ENCODE measurements at places on chromosomes 11 and 22.

GRCh38 chr11:23181022-23181807, 320.9 kb upstream of the CCDC179 start:
- DNase-seq = no peak

GRCh38 chr11:60064111-60064510, 7.6 kb downstream of the MS4A3 start:
- no peak for DNase-seq

GRCh38 chr11:63933459-63933858, 5.3 kb upstream of the NAA40 start:
- no peak for DNase-seq

DNA sequence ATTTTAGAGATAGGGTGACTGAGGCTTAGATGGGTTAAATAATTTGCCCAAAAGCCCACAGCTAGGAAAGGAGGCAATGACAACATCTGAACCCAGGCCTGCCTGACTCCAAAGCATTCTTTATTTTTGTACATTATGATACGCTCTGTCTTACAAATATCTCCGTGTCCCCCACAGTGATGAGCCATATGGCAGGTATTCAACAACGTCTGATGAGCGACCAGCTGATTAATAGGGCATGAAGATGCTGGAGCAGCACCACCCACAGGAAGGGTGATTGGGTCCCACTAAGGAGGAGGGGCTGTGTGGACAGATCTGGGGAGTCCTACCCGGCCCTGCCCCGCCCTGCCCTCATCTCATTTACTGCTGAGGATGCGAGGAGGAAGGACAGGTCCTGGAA, 380.6 kb downstream of the CADM1 start:
- no peak for DNase-seq

DNA sequence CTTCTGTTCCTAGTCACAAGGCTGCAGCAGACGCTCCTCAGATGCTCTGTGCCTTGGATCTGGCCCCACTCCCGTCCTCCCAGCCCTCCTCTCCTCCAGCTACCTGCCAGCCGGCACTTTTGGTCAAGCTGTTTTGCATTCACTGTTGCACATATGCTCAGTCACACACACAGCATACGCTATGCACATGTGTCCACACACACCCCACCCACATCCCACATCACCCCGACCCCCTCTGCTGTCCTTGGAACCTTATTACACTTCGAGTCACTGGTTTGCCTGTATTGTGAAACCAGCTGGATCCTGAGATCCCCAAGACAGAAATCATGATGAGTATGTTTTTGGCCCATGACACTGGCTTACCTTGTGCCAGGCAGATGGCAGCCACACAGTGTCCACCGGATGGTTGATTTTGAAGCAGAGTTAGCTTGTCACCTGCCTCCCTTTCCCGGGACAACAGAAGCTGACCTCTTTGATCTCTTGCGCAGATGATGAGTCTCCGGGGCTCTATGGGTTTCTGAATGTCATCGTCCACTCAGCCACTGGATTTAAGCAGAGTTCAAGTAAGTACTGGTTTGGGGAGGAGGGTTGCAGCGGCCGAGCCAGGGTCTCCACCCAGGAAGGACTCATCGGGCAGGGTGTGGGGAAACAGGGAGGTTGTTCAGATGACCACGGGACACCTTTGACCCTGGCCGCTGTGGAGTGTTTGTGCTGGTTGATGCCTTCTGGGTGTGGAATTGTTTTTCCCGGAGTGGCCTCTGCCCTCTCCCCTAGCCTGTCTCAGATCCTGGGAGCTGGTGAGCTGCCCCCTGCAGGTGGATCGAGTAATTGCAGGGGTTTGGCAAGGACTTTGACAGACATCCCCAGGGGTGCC, 109.8 kb downstream of the BCR start:
- peak; percentile 70 for DNase-seq

- no peak for DNase-seq
These were observed 9.8 kb upstream of the ELMOD1 start for GRCh38 chr11:107581147-107581546.

GRCh38 chr11:44192462-44193100, 97.1 kb downstream of the EXT2 start:
- no peak for DNase-seq

DNA sequence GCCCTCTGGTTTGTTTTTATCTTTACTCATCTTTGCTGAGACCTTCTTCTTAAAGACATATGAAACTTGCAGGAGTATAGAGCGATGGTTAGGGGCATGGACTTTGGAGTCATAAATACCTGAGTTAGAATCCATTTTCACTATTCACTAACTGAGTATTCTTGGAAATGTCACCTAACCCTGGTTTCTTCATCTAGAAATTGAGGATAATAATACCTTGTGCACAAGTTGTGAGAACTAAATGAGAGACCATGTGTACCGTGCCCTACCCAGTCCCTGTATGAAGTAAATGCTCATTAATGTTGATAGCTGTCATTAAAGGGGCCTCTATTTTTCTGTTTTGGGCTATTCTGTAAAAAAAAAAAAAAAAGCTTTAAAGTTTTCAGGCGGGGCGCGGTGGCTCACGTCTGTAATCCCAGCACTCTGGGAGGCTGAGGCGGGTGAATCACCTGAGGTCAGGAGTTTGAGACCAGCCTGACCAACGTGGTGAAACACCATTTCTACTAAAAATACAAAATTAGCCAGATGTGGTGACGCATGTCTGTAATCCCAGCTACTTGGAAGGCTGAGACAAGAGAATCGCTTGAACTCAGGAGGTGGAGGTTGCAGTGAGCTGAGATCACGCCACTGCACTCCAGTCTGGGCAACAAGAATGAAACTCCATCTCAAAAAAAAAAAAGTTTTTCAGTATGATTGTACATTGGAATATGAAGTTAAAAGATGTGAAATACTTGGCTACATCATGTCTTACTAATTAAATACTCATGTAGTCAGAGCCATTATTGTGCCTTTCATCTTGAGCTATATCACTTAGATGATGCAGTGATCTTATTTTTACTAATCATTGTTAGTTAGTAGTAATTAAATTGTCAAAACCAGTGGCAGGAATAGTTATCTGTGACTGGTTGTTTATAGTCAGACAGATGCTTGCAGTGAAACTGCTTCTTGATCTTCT, 95.0 kb downstream of the AMOTL1 start:
- DNase-seq = no peak

DNA sequence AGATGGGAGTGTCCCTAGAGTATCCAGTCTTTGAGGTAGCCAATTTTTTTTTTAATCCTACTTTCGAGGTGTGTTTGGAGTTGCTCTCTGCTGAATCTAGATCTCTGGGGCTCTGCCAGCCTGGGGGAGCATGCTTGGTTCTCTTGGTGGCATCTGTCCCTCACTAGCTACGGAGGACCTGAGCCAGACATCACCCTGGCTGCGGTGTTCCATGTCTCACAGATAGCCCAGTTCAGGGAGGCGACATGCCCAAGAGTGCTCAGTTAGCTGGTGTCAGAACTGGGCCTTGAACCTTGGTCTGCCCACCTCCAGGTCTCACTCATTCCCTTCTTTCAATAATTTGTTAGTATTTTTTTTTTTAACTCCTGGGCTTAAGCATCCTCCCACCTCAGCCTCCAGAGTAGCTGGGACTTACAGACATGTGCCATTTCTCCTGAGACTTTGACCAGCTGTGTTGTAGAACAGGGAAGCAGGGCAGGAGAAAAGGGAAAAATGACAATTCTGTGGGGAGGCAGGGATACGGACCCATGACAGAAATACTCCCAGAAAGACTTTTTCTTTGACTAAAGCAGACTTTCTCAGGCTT, 621 bp downstream of the HMOX1 start:
- no peak for DNase-seq

DNA sequence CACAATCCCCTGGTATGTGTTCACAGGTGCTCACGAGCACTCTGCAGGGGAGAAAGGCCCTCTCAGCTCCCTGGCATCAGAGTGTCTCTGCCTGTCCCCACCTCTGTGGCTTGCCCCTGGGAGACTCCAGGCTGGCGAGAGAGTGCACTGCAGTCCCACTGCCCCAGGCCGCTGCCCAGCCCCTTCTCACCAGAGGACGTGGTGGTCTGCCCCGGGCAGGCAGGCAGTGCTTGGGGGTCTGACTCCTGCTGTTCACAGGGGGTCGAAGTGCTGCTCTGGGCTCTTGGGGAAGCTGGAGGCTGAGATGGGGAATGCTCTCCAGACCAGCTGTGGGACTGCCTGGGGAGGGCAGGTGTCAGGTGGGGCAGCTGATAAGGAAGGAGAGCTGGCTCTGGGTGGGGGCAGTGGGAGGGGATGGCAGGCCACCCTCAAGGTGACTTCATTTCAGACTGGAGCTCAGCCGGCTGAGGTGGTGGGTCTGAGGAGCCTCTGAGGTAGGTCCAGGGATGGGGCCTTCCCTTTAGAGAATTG, 151.0 kb upstream of the B3GAT1 start:
- no peak for DNase-seq

GRCh38 chr22:27905653-27906052, 13.4 kb downstream of the PITPNB start:
- no peak for DNase-seq

- DNase-seq = no peak
These were observed 51.1 kb upstream of the LMO2 start for GRCh38 chr11:33942954-33943353.

GRCh38 chr11:65130631-65131416, 3.5 kb downstream of the SYVN1 start:
- no peak for DNase-seq

- DNase-seq = no peak
These were observed 50.7 kb downstream of the MICAL2 start for GRCh38 chr11:12161137-12161536.

GRCh38 chr22:48920776-48921241, 906.9 kb downstream of the BRD1 start:
- DNase-seq = no peak

- no peak for DNase-seq
These were observed 3.1 kb upstream of the LGALS1 start for GRCh38 chr22:37672206-37672919.

GRCh38 chr11:5467527-5467926, 18.4 kb downstream of the OR51I2 start:
- no peak for DNase-seq

DNA sequence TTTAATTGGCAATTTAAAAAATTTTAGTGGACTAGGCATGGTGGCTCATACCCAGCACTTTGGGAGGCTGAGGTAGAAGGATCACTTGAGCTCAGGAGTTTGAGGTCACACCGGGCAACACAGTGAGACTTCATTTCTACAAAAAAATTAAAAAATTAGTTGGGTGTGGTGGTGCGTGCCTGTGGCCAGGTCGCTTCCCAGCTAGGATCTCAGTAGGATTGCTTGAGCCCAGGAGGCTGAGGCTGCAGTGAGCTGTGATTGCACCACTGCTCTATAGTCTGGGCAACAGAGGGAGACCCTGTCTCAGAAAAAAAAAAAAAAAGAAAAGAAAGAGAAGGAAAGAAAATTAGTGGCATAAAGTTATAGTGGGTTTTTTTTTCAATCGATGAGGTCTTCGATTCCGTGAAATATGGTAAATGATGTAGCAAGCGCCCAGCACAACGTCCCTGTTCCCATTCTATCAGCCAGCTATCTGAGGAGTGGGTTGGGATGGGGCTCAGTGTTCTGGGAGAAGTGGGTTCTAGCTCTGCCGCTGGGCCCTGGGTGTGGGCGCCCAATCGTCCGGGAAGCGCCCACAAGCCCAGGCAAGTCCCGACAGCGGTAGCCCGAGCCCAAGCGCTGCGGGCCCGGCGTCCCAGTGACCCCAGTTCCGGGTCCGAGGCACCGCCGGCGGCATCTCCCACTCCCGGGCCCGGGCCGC, 1.4 kb downstream of the FOSL1 start:
- DNase-seq = no peak

DNA sequence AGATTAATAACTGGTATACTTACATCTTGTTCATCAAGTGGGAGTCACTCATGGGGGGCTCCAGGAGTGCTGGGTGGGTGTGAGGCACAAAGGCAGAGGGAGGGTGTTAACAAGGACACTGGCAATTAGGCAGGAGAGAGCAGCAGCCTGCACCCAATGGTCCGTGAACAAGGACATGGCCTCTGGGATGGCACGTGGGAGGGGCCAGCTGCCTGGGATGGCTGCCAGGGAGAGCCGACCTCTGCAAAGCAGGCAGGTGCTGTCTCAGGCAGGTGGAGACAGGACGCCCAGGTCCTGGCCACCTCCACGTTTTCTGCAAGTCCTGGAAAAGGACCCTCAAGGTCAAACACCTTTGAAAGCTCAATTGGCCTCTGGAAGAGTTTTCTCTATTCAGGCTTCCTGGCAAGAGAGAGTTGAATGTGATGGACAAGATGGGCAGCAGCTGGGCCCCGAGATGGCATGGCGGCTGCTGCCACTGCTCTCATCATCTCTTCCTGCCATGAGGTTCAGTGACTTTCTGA, 257.1 kb downstream of the BUD13 start:
- no peak for DNase-seq

GRCh38 chr11:57614234-57614772, 16.8 kb downstream of the SERPING1 start:
- no peak for DNase-seq

DNA sequence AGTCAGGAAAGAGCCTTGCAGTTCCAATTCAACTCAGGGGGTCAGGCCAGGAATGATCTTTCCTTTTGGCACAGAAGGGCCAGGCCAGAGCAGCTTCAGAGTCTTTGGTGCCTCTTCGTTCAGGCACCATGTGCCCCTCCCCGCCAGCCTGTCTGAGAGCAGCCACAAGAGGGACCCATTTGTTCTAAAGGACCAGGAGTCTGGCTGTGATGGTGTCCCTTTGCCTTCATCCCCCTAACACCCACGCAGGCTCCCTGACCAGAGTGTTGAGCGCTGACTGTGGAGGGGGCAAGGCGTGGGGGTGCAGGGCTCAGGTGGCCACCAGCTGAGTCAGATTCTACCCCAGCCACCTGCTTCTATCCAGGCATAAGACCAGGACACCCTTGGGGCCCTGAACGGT, 156.4 kb downstream of the TTC17 start:
- DNase-seq = no peak

Measured in stimulated activated CD4-positive, alpha-beta T cell treated with anti-CD3 and anti-CD28 coated beads, Interleukin-15, amount 100 ng/mL, for 24 hours (primary cell).